ENCODE measurements at places on chromosomes 5 and 9.
A peak's percentile ranks its signal among the peaks of the same experiment; 100 is the strongest.

GRCh38 chr9:6610073-6610472, 35.5 kb downstream of the GLDC start:
- DNase-seq: no peak

DNA sequence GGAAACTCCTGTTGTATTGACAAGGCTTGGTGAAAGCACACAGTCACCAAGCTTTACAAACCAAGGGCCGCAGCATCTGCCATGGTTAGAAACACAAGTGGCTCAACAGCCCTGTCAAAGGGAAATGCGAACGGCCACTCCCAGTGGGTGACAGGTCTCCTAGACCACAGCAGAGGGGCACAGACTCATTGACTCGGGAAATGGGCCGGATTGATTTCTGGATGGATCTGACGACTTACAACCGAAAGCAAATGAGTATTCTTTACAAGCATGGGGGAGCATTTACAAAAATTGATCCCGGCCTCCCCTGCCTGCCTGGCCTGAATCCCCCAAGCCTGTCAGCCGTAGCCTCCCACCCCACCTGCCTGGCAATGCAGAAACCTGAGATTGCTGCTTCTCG, 48.2 kb downstream of the ADAMTS2 start:
- DNase-seq: no peak

- DNase-seq: no peak
Observed at GRCh38 chr9:112447283-112447761, 39.3 kb upstream of the KIAA1958 start.

- no peak for DNase-seq
Observed at GRCh38 chr9:24035816-24036215, 209.8 kb upstream of the ELAVL2 start.

DNA sequence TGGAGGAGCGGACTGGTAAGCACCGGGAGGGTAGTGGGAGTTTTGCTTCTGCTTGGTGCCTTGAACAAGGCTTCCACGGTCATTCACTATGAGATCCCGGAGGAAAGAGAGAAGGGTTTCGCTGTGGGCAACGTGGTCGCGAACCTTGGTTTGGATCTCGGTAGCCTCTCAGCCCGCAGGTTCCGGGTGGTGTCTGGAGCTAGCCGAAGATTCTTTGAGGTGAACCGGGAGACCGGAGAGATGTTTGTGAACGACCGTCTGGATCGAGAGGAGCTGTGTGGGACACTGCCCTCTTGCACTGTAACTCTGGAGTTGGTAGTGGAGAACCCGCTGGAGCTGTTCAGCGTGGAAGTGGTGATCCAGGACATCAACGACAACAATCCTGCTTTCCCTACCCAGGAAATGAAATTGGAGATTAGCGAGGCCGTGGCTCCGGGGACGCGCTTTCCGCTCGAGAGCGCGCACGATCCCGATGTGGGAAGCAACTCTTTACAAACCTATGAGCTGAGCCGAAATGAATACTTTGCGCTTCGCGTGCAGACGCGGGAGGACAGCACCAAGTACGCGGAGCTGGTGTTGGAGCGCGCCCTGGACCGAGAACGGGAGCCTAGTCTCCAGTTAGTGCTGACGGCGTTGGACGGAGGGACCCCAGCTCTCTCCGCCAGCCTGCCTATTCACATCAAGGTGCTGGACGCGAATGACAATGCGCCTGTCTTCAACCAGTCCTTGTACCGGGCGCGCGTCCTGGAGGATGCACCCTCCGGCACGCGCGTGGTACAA, 556 bp downstream of the PCDHGC3 start:
- no peak for DNase-seq

DNA sequence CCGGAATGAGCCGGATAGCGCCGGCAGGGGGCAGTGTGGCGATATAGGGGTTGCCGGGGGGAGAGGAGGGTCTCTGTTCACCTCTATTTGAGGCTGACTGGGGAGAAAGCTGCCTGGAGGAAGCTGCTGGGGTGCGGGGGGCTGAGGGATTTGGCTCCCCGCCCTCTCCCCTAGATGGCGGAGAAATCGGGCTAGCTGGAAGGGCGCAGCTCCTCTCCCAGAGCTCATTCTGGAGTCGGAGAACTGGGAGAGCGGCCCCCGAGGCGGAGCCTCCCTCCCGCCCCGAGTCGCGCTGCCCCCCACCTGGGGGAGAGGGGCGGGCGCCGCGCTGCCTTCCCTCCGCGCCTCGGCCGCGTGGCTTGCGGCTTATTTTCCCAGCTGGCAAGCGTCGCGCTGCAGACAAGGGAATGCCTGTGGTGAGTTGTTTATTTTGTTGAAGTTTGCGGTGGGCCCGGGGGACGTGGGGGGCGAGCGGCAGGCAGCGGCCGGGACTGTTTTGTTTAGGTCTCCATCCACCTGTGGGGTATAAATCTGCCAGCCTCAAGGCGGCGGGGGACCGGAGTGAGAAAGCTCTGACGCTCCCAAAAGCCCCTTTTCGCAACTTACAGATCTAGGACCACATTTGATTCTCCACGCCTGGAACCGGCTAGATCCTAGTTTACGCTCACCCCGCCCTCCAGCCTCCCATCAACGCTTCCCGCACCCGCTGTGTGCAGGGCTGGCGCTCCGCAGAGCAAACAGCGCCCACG, 4.1 kb upstream of the RGMB start:
- DNase-seq: peak; percentile 83

GRCh38 chr5:175534070-175534932, 55.9 kb downstream of the SFXN1 start:
- peak; percentile 92 for DNase-seq

DNA sequence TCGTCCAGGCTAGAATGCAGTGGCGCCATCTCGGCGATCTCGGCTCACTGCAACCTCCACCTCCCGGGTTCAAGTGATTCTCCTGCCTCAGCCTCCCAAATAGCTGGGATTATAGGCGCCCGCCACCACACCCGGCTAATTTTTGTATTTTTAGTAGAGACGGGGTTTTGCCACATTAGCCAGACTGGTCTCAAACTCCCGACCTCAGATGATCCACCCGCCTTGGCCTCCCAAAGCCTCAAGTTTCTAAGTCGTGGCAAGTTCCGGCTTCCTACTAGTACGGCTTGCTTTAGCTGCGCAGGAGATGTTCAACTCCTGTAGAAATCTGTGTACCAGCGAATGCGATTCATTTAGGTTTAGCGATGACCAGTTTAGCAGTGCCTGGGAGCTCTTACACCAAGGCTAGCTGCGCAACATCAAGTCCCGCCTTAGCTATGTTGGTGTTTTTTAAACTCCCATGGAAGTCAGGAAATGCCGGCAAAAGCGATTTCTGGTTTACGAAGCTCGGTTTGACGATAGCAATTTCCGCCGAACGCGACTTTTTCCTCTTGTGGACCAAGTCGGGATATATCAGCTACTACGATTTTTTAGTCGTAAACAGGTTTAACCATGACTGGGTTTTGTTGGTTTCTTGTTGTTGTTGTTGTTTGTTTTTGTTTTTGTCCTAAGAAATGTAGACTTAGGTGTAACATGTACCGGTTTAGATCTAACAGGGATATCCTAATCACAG, 46.4 kb downstream of the ANXA2R start:
- DNase-seq: no peak

DNA sequence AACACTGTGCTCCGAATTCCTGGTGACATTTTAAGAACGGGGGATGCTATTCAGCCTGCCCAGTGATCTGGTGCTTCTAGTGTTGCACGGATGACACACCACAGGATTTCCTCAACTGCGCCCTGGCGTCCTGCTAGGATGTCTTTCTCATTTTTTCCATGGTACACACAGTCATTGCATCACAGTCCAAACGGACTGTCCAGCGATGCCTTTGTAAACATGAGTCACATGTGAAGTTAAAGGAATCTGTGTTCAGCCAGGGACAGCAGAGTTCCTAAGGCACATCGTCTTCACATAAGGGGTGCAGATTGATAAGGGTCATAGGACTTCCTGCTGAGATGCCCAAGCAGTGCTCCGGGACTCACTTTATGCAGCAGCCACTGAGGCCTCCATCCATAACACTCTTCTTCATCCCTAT, 9.3 kb upstream of the PTPN3 start:
- DNase-seq: no peak

- no peak for DNase-seq
Observed at GRCh38 chr5:102875721-102876123, 120.6 kb downstream of the PAM start.

- DNase-seq: peak; percentile 23
Observed at GRCh38 chr5:178083922-178084321, 29.4 kb upstream of the N4BP3 start.

DNA sequence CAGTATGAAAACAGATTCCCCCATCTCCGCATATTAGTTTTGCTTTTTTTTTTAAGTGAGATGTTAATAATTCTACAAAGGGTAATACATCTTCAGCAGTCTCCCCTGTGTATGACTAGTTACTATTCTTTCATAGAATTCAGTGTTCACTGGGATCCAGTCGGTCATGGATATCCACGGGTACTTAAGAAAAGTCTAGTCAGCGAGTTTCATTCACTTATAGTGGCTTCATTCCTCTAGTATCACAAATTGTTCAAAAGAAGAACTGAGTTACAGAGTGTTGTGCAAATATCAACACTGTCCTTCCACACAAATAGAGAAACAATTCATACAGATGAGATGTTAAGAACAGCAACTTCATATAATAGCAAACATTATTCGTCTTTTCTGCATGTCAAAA, 35.7 kb downstream of the BNC2 start:
- no peak for DNase-seq

DNA sequence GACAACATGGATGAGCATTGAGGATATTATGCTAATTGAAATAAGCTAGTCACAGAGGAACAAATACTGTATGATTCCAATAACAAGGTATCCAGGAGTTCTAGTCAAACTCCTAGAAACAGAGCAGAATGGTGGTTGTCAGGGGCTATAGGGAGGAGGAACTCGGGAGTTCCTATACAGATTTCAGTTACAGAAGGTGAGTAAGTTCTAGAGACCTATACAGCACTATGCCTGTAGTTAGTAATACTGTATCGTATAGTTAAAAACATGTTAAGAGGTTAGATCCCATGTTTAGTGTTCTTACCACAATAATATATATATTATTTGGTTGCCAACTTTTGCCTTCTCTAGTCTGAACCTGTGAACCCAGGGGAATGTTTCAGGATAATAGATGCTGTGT, 7.9 kb upstream of the OXCT1 start:
- no peak for DNase-seq

DNA sequence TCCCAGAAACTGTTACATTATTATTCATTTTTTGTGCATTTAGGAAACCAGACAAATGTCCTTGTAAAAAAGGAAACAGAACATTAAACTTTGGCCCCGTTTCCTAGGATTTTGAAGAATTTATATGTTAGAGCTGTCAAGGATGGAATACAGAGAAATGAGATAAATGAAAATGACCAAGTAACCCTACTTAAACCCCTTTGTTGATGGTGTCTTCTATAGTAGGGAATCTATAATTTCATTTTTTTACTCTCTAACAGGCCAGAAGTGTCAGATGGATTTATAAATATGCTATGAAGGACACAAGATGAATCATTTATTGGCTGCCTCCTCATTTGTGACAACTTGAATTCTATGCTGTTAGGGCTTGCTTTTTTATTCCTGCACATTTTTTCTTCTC, 1047.1 kb downstream of the PTPRD start:
- no peak for DNase-seq

GRCh38 chr9:33443047-33443446, 4.3 kb downstream of the AQP3 start:
- DNase-seq: no peak

DNA sequence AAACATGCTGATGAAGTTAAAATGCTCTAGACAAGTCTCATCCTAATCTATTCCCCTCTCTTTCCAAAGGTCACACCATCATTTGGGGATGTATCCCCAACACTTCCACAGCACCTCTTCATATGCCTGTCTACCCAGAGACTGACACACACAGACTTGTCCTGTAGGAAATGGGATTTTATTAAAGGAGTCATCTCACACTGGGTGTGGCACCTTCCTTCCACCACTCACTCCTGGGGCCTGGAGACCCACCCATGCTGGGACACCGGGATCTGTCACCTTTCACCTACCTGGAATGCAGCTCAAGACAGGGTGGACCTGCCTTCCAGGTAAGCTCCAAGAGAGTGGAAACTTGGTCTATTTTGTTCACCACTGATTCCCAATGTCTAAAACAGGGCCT, 99.4 kb upstream of the HAND1 start:
- no peak for DNase-seq

DNA sequence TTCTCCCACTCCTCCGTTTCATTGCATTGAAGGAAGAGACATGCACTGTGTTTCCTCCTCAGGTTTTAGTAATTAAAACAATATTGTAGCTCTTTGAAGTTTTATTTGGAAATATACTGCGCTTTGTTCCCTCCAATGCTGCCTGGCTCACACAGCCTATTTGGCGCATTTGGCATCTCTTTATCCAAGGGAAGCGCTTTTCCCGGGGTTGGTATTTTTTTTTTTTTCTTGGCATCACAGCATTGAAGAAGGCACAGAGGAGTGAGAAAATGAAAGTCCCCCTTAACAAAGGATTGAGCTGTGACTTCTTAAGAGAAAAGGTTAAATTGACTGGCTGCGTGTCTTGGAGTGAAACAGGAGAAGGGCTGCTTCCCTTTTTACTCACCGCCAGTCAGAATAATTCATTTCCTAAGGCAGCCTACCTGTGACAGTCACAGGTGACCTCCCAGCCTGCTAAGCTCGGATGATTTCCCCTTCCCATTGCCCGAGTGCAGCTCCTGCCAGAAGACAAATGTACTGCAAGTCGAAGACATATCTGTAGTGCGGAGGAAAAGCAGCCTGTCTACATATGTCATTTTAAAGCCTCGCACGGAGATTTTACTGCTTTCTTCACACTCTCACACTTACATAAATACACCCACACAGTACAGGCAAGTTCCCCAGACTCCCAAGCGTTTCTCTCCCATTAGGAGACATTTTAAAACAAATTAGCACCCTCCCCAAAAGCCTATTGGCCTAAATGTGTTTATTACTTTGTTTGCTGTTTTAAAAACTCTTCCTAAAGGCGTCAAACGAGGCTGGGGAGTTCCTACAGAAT, 665.5 kb upstream of the ZNF608 start:
- DNase-seq: peak; percentile 15

- no peak for DNase-seq
Observed at GRCh38 chr9:111917201-111917600, 20.6 kb downstream of the UGCG start.

- no peak for DNase-seq
Observed at GRCh38 chr9:16970321-16970720, 99.9 kb upstream of the BNC2 start.

DNA sequence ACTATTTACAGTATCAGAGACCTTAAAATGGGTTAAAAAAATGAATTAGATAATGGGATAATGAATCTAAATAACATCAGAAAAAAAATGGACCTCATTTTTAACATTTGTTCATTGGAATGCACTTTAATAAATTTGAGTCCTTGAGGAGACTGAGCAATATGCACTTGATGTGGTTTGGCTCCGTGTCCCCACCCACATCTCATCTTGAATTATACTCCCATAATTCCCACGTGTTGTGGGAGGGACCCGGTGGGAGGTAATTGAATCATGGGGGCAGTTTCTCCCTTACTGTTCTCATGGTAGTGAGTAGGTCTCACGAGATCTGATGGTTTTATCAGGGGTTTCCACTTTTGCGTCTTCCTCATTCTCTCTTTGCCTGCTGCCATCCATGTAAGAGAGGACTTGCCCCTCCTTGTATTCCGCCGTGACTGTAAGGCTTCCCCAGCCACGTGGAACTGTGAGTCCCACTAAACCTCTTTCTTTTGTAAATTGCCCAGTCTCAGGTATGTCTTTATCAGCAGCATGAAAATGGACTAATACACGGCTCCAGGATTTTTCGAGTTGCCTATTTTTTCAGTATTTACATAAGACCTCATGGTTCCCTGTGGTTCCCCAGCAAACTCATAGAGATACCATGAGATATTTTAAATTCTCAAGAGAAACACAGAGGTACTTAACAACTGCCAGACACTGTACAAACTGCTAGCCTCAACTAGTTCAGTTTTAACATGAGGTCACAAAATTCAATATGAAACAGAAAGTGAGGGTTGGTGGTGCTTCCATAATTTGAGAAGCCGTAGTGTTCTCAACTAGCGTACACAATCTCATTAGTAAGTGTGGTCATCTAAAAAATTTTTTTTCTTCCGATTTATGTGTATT, 128.3 kb downstream of the TLE1 start:
- no peak for DNase-seq

All from H7 (cell line).